ENCODE measurements at places on chromosomes 6 and 20.

DNA sequence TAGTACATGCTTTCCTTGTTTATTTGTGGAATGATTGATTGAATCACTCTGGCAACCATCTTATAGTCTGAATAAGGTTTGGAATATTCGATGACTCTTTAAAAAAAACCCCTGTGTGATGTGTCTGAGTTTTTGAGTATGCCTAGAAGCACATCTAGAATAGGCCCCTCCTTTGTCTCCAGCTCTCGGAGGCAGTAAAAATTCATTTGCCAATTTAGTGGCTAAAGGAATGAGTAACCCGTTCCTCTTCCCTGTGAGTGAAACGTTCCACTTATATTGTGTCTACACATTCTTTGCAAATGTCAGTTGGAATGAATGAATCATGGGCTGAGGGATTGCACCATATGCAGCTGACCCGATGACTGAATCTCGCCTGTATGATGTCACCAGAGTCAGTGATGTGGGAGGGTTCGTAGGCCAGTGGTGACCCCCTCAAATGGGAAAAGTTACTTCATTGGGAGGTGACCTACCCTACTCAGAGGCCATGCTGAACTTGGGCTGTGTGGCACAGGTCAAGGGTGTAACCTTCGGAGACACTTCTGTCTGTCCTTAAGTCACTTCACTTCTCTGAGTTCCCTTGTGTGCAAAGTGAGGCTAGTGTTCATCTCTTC lies 21.6 kb downstream of the MOCS3 start:
- DNase-seq, result no peak

GRCh38 chr6:46452312-46452917 lies 38.8 kb downstream of the RCAN2 start:
- DNase-seq, result no peak

GRCh38 chr6:109381747-109382575 lies at the start of gene CD164:
Gene CD164, minus strand, starts transcription at chr6:109382467. Its CDS starts 89 bp downstream, at chr6:109382378.
- DNase-seq, result peak; percentile 91

GRCh38 chr20:33630507-33630906 lies 31.6 kb upstream of the C20orf144 start:
- DNase-seq, result no peak

GRCh38 chr6:16921399-16922110 lies 160.3 kb upstream of the ATXN1 start:
- no peak for DNase-seq

DNA sequence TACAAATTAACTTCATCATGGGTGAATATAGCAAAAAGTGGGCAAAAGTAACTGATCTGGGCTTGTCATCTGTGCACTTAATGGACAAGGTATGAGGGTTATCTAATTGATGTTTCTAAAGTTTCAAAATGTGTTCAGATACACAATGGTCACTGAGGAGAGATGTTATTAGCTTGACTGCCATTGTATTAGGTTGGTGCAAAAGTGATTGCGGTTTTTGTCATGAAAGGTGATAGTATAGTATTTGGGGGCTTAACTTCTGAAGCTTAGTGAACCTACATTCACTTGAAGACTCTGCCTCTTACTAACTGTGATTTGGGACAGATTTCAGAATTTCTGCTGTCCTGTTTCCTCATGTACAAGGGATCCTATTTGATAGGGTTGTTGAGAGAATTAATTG lies 159.6 kb downstream of the UST start:
- DNase-seq, result no peak

All from T-helper 22 cell (primary cell).